ENCODE measurements at places on chromosomes 7 and 10. TPM values are rescaled to one million over a fixed set of nuclear protein-coding genes. Genes with fewer than 3 reads are reported as not detected.
A peak's percentile ranks its signal among the peaks of the same experiment; 100 is the strongest.

GRCh38 chr10:22534849-22535604 lies 179.4 kb downstream of the PIP4K2A start:
- no peaks in the 10 kb centered on the region for H3K4me1 ChIP-seq
- H3K27ac ChIP-seq = no peak overlapping the region

DNA sequence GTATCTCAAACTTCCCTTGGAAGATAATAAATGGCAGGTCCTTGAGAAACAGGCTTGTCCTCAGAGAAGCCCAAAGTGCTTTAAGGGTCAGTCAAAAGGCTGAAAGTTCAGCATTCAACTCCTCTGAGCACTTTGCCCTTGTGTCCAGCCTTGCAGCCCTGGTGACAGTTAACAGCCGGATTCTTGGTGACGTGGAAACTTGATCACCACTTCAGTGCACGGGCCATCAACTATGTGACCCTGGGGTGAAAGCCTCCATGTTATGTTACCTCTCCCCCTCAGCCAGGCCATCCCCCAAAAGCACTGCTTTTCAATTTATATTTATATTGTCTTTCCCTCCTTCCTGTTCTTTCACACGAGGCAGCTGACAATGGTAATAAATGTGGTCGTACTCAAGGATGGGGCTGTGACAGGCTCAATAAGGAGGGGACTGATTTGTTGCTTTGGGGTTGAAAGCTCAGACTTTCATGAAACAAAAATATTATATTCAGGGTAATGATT lies 164.0 kb upstream of the NRP1 start:
- no peak overlapping the region for H3K27ac ChIP-seq
- H3K4me3 ChIP-seq = no peak overlapping the region
- H3K4me1 ChIP-seq = no peaks in the 10 kb centered on the region
- no peaks in the 10 kb centered on the region for H3K36me3 ChIP-seq
- H3K27me3 ChIP-seq = no peaks in the 10 kb centered on the region

DNA sequence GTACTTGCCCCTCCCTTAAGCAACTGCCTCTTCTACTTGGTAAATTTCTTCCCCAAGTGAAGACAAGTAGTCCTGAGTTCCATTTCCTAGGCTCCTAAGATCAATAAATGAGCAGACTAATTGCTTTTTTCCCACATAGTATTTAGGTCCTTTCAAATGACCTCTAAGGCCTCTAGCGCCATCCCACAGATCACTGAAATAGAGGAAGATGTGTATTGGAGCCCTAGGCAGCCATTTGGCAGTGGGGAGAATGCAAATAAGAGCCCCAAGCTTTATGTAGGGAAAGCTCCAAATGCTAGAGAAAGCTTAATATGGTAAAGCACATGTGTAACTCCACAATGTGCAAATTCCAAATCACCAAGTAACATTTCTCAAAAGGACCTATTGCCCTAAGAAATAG lies 316.5 kb upstream of the PHF14 start:
- H3K4me1 ChIP-seq = no peaks in the 10 kb centered on the region
- H3K27ac ChIP-seq = no peak overlapping the region
- no peaks in the 10 kb centered on the region for H3K36me3 ChIP-seq

The C1QL3 gene
- total RNA-seq = not detected

- H3K36me3 ChIP-seq = no peaks in the 10 kb centered on the region
- no peaks in the 10 kb centered on the region for H3K27me3 ChIP-seq
- no peak for DNase-seq
Observed at GRCh38 chr10:44575601-44576380, 190.9 kb upstream of the CXCL12 start.

GRCh38 chr7:5766321-5766761 lies 15.1 kb downstream of the RNF216 start:
- no peaks in the 10 kb centered on the region for H3K36me3 ChIP-seq
- H3K27ac ChIP-seq = peak overlapping the region; percentile 8
- H3K4me1 ChIP-seq = peaks cover 7% of the 10 kb centered on the region
- DNase-seq = no peak

- DNase-seq = no peak
- peaks cover 11% of the 10 kb centered on the region for H3K4me1 ChIP-seq
Observed at GRCh38 chr7:80563561-80564327, 51.9 kb upstream of the GNAT3 start.

DNA sequence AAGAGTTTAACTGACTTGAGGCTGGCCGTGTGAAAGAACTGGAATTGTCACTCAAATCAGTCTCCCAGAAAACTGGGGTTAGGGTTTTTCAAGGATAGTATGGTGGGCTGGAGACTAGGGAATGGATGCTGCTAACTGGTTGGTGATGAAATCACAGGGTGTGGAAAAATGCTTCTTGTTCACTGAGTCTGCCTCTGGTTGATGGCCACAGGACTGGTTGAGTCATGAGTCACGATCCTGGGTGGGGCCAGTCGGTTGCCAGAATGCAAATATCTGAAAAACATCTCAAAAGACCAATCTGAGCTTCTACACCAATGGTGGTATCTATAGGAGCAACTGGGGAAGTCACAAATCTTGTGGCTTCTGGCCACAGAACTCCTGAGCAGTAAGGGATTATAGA lies 16.3 kb upstream of the BAMBI start:
- H3K27me3 ChIP-seq = no peaks in the 10 kb centered on the region
- H3K36me3 ChIP-seq = no peaks in the 10 kb centered on the region
- DNase-seq = no peak
- H3K27ac ChIP-seq = no peak overlapping the region

The VWA2 gene
- not detected for total RNA-seq

DNA sequence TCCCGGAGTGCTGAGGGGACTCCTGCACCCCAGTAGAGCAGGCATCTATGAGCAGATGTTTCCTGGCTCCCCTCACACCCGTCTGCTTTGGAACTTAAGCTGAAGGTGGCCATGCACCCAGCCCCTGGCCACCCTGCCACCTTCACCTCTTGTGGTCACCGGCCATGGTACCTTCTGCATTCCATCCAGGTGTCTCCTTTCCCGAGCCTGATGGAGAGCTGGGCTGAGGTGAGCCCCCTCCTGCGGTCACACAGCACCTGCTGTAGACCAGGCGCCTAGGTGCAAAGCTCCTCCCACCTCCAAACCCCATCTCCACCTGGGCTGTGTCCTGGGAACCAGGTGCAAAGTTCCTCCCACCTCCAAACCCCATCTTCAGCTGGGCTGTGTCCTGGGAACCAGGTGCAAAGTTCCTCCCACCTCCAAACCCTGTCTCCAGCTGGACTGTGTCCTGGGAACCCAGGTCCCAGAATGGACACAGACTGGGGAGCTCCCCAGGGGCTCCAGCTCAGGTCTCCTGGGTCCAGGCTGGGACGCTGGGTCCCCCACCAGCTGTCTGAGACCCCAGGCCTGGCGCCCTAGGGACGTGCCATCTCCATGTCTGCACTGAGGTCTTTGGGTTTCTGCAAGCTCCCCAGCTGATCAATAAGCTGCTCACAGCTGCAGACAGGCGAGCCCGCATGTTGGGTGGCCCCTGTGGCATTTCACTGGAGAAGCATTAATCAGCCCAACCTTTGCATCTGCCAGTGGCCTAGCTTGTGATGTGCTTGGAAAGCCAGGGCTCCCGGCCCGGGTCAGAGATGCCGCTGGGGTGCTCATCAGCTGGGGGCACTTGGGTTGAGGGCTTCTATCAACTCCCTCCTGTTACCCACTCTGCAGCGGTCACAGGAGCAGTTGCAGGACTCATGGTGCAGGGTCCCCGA lies 61.2 kb upstream of the INPP5A start:
- DNase-seq = no peak
- no peak overlapping the region for H3K27ac ChIP-seq
- H3K36me3 ChIP-seq = no peaks in the 10 kb centered on the region
- peaks cover 6% of the 10 kb centered on the region for H3K27me3 ChIP-seq
- H3K4me3 ChIP-seq = no peak overlapping the region

The PNLIPRP3 gene
- not detected for total RNA-seq

DNA sequence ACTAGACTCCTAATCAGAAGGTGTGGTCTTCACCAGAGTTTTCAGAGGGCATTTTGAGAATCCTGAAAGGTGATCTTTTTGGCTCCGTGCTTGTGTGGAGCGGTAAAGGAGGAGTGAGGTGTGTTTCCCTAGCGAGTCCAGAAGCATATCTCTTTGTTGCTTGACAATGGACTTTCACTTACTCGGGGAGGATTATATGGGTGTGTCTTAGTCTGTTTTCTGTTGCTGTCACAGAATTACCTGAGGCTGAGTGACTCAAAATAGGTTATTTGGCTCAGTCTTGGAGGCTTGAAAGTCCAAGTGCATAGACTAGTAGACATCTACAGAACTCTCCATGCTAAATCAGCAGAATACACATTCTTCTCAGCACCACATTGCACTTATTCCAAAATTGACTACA lies 57.9 kb downstream of the AKR1C4 start:
- H3K4me3 ChIP-seq = no peak overlapping the region
- H3K27ac ChIP-seq = no peak overlapping the region
- H3K4me1 ChIP-seq = no peaks in the 10 kb centered on the region
- H3K36me3 ChIP-seq = no peaks in the 10 kb centered on the region

DNA sequence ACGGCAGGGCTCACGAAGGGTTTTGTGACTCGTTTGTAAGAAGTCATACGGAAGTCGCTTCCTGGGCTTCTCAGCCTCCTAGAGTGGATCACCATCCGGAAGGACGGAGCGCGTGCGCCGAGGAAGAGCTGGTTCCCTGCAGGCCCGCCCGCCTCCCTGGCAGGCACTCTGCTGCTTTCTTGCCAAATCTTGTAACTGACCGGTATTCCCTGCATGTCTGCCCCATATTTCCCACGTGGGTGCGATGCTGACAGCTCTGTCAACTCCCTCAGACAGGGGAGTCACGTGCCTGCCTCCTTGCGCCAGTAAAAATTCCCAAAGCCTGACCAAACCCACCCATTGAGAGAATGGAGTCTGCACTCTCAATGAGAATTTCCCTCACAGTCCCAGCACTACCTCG lies 12.7 kb downstream of the SHH start:
- peaks cover 21% of the 10 kb centered on the region for H3K27me3 ChIP-seq
- DNase-seq = no peak
- H3K4me3 ChIP-seq = no peak overlapping the region
- no peak overlapping the region for H3K27ac ChIP-seq

GRCh38 chr7:156589808-156590207 lies 50.8 kb upstream of the RNF32 start:
- H3K4me3 ChIP-seq = no peak overlapping the region
- no peaks in the 10 kb centered on the region for H3K4me1 ChIP-seq
- no peak for DNase-seq
- H3K27ac ChIP-seq = no peak overlapping the region
- no peaks in the 10 kb centered on the region for H3K36me3 ChIP-seq

DNA sequence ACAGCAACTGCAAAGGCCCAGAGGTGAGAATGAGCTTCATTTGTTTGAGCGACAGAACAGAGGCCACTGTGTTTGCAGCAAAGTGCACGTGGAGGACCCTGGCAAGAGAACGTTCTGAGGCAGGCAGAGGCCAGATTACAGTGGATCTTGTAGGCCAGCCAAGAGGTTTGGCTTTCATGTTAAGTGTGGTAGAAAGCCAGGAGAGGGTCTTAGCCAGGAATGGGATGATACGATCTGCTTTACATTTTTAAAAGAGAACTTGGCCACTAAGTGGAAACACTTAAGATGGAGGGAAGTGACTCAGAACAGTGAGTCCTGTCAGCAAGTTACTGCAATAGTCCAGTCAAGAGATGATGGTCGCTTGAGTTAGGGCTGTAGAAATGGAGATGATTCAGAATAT lies 4.6 kb downstream of the CCDC136 start:
- no peaks in the 10 kb centered on the region for H3K36me3 ChIP-seq
- no peak for DNase-seq
- no peaks in the 10 kb centered on the region for H3K27me3 ChIP-seq
- peaks cover 7% of the 10 kb centered on the region for H3K4me1 ChIP-seq
- H3K27ac ChIP-seq = no peak overlapping the region

GRCh38 chr10:52779541-52780390 lies 7.2 kb upstream of the MBL2 start:
- peak; percentile 75 for DNase-seq
- no peak overlapping the region for H3K27ac ChIP-seq
- no peaks in the 10 kb centered on the region for H3K4me1 ChIP-seq
- H3K36me3 ChIP-seq = no peaks in the 10 kb centered on the region

The LOXL4 gene
- total RNA-seq = 2.9 TPM

DNA sequence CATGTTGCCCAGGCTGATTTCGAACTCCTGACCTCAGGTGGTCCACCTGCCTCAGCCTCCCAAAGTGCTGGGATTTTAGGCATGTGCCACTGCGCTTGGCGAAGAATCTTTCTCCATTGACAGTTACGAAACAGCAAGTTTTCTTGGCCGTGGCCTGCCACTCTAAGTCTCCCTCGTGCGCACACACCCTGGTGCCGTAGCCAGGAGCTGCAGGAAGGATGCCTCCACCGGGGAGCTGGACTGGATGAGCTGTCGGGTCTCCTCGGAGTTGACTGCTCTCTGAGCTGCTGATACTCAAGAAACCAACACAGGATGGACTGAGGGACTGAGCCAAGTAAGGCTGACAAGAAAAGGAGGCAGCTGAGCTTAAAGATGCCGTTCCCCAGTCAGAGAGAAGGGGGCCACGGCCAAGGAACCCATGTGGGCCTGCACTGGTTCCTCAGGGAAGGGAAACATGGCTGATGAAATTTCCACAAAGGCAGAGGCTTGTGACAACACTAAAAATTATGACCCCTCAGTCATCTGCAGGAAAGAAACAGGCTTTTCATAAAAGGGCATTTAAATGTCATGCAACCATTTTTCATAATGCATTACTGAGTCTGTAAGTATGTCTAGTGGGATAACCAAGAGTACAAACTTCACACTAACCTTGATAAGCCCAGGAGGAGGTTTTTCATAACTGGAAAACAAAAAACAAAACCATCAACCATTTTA lies 27.7 kb upstream of the FKBP9 start:
- no peak overlapping the region for H3K4me3 ChIP-seq
- no peaks in the 10 kb centered on the region for H3K27me3 ChIP-seq
- DNase-seq = no peak
- no peak overlapping the region for H3K27ac ChIP-seq
- peaks cover 37% of the 10 kb centered on the region for H3K36me3 ChIP-seq

GRCh38 chr7:112280267-112280666 lies 73.8 kb downstream of the ZNF277 start:
- no peak overlapping the region for H3K4me3 ChIP-seq
- H3K27ac ChIP-seq = no peak overlapping the region
- H3K27me3 ChIP-seq = no peaks in the 10 kb centered on the region
- H3K36me3 ChIP-seq = no peaks in the 10 kb centered on the region

DNA sequence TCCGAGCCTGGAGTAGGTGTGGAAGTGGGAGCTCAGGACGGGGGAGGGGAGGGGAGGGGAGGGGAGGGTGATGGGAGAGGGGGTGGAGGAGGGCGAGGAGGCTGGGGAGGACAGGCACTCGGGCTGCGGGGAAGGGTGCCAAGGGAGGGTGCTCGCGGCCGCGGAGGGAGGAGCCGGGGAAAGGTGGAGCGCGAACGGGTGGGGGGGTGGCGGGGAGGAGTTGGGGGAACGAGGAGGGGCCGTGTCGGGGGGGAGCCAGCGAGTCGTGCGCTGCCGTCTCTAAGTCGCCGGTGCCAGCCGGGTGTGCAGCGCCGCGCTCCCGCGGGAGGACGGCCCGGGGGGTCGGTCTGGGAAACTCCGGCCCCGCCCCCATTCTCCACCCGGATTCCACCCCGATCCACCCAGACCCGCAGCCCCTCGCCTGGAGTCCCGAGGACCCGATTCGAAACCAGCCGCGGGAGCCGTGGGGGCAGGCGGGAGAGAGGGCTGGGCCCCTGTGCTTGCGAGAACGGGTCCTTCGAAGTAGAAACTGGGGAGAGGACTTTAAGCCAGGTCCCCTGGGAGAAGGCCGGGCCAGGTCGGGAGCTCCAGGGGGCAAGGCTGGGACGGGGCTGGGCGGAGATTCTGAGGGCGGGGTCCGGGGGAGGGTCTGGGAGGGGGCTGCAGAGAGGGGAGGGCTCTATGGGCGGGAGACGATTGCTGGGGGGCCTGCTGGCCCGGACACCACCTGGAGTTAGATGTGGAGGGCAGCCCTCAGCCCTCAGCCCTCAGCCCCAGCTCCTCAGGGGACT lies at the start of gene ZNF467:
TSS of gene ZNF467 (minus strand) at position 143 of the 791 bp plus-strand sequence. CDS start 2,556 bp downstream, outside the sequence.
- no peaks in the 10 kb centered on the region for H3K27me3 ChIP-seq
- H3K27ac ChIP-seq = peak within 1 kb of the TSS; percentile 64
- peak within 1 kb of the TSS; percentile 33 for H3K4me3 ChIP-seq
- peaks cover 4% of the 10 kb centered on the region for H3K4me1 ChIP-seq
